AG04450 (cell line): ENCODE measurements at places on chromosomes 5 and 9.

- DNase-seq = no peak
Measured at GRCh38 chr5:56264417-56265025, 31.4 kb upstream of the ANKRD55 start.

DNA sequence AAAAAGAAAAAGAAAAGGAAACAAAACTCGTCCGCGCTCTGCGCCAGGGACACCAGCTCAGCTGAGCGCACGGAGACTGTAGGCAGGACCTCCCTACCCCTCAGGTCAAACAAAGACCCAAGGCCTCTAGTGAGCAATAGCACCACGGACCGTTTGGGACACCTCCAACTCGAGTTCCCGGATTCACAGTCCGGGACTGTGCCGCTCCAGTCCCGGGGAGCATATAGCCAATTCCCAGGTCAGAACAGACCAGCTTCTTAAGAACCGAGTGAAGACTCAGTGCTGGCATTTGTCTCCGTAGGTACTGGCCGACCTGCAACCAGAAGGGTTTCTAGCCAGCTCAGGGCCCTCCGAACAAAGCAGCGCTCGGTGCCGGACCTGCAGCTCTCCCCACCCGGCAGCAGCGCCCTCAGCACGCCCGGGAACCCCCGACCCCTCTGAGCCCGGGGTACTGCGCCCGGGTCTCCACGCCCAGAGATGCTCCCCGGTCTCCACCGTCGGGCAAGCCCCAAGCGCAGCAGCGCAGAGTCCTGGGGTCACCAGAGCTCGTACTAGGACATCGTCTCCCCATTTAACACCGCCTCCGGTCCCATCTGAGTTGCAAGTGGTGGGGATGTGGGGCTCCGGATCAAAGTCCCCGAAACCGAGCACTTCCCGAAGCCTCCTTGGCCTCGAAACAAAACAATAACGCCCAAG is 591 bp downstream of the ABCA1 start:
- no peak for DNase-seq

GRCh38 chr5:146284016-146284415 is 54.6 kb upstream of the POU4F3 start:
- DNase-seq = no peak

- no peak for DNase-seq
Measured at GRCh38 chr5:65809817-65810531, 88.0 kb downstream of the NLN start.

GRCh38 chr5:1723957-1724821 is 75.4 kb downstream of the MRPL36 start:
- DNase-seq = no peak

DNA sequence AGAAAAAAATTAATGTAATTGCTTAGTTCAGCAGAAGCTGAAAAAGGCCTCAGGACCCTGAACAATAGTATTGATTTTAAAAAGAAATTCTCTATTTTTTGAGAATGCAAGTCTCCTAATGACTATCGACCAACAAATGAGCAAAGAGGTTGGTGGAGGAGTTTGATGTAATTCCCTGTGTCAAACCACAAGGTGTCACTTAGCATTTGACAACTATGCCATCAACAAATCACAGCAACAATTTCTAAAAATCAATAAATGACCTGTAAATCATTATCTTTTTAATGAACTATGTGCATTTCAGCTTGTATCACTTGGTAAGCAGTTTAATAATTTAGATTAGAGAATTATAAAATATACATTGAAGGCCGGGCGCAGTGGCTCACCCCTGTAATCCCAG is 133.7 kb downstream of the PRELID2 start:
- DNase-seq = no peak

GRCh38 chr9:90432951-90433350 is 209.7 kb downstream of the DIRAS2 start:
- DNase-seq = no peak

DNA sequence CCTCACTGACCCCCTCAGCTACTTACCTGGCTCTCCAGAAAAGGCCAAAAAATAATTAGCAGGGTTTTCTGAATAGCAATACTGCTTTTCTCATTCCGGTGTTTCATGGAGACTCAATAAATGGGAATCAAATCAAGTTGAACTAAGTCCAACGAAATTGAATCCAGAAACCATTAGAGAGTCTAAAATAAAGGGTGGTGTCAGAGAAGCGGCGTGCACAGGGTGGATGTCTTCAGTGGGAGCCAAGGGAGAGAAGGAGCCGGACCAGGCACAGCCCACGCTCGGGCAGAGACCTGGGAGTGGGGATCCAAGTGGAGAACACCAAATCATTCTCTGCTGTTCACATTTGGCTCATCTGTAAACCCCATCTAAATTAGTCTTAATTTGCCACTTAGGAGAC is 40.2 kb upstream of the WWC1 start:
- no peak for DNase-seq

DNA sequence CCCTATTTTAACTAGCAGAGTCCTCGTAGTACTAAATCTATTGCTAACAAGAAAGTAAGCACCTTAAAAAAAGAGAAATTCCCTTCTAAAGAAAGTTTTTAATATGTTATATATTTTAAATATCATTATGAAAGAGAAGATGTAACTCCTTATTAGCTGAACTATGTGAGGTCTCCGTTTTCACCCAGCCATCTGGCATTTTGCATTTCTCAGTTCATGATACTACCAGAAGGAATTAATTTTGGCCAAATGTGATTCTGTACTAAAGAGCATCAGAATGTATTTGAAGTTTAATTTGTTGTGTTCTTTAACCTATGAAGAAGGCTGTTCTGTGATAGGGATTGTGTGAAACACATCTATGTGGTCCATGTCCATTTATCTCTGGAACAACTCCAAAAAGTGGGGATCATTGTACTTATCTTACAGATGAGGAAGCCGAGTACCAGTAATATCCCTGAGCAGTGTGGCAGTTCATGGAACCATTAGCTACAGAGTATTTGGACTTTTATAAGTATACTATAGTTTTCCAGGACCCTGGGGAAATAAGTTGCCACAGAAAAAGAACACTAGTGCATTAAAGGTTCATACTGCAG is 29.8 kb downstream of the TNFAIP8 start:
- DNase-seq = no peak

- DNase-seq = no peak
Measured at GRCh38 chr9:75105019-75105540, 16.8 kb downstream of the OSTF1 start.

- DNase-seq = no peak
Measured at GRCh38 chr9:137785704-137786161, 91.8 kb upstream of the CACNA1B start.

DNA sequence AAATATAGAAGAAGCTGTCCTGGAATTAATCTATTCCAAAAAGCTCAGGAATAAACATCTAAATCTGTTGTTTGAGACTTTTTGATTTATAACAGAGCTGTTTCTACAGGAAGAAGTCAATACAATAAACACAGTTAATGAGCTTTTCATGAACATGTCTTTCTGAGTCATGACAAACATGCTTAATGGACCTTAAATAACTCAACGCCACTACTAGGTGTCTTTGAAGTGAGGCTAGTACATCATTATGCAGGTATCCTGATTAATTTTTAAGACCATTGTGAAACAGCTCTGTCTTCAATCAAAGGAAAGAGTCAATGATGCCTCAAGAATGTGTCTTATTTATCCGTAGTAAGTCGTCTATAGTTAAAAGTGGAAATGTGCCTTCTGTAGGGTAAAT is 131.6 kb downstream of the GABRB2 start:
- no peak for DNase-seq

- no peak for DNase-seq
Measured at GRCh38 chr5:60504342-60504741, 195.6 kb downstream of the DEPDC1B start.

- no peak for DNase-seq
Measured at GRCh38 chr9:94014066-94014654, 59.0 kb upstream of the BARX1 start.

- DNase-seq = peak; percentile 47
Measured at GRCh38 chr5:16574789-16575721, 41.7 kb downstream of the RETREG1 start.

GRCh38 chr5:102802708-102803458 is 47.8 kb downstream of the PAM start:
- no peak for DNase-seq

DNA sequence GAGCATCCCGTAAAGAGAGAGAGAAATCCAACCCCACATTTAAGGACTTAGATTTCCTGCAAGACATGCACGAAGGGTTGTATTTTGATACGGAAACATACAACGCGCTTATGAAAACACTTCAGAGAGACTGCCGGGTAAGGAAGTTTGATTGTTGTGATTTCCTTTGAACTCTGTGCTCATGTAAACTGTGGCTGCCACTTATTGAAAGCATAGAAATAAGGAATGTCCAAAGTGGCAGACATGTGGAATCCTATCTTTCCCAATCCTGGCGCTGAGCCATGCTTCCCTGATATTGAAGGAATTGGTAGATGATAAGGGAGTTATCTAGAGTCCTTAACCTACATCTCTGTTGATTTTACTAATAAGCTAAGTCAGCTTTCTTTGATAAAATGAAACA is 119.4 kb downstream of the PRKACG start:
- no peak for DNase-seq

DNA sequence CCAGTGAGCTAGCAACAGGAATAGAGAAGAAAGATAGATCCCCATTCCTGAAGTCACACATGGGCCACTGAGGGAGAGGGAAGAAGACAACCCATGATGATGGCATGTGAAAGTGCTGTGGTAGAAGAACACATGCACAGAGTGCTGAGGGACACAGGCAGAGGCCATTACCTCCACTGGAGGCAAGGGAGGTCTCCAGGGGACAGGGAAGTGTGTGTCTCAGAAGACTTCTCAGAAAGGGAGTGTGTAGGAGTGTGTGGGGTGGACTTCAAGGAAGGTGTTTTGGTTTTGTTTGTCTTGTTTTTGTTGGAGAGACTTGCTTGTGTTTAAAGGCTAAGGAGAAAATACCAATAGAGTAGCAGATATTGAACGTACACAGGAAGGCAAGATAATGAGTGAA is 77.0 kb upstream of the SMARCA2 start:
- no peak for DNase-seq

DNA sequence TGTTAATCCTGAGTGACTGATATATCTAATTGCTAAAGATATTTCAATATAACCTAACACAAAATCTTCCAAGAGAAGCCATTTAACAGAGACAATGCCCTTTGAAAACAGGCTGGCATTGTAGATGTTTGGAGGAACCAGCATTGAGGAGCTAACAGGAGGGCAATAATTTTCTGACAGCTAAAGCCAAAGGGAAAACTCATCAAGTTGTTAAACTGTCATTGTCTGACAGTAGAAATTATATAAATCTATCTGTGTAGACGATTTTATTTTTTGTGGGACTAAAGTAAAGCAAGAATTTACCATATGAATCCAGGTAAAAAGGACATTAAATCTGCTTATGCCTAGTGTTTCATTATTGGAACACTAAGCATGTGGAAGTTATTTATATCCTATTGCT is 500.2 kb upstream of the NMUR2 start:
- no peak for DNase-seq

GRCh38 chr9:98218562-98219363 is 26.3 kb upstream of the CORO2A start:
- DNase-seq = no peak

- no peak for DNase-seq
Measured at GRCh38 chr5:454936-455335, 12.0 kb downstream of the EXOC3 start.

DNA sequence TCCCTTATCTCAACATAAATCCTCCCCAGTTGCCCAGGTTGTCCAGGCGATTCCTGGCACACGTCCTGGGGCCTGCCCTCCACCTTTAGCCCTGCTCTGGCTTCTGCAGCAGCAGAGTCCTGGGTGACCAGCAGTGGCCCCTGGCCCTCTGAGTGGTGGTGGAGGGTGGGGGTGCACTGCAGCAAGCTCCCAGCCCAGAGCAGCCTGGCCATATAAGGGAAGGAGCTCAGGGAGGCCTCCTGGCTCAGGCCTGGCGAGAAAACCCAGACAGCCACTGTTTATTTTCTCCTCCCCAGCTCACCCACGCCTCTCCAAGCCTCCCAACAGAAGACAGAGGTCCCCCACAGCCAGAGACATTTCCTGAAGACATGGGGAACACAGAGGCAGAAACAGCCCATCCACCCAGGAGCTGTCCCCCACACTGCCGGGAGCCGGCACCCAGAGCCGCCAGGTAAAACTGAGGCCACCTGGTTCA is 44.7 kb upstream of the IL17B start:
- DNase-seq = peak; percentile 63

- no peak for DNase-seq
Measured at GRCh38 chr5:73747696-73748380, 121.8 kb downstream of the ARHGEF28 start.

DNA sequence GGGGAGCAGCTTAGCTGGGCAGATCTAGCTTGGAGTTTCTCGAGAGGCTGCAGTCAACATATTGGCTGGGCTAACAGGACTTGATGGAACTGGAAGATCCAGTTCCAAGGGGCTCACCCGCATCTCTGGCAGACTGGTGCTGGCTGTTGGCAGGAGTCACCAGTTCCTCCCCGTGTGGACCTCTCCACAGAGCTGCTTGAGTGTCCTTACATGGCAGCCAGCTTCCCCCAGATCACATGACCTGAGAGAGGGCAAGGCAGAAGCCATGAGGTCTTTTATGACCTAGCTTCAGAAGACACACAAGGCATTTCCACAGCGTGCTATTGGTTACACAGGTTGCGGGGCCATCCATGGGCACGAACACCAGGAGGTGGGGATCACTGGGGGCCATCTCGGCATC is 26.4 kb upstream of the RXRA start:
- DNase-seq = no peak

DNA sequence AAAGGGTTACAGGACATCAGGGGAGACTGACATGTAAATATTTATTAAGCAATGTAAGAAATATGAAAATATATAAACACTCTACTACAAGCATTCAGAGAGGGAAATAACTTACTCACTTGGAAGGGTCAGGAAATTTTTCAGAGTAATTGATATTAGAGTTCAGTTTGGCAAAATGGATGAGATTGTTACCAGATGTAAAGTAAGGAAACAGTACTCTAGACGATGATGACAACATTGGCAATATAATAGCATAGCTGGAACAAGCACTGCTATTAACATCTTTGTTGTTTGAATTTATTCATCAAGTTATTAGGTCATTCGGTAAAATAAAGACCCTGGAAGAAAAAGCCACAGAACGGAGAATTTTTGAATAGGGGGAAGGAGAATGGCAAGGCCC is 49.1 kb downstream of the GNA14 start:
- no peak for DNase-seq
